Lung (tissue), 17 donors: ENCODE measurements at places on chromosomes 6 and 20. TPM values are rescaled to one million over a fixed set of nuclear protein-coding genes. Genes with fewer than 3 reads are reported as not detected.

- H3K36me3 ChIP-seq = no peaks in the 10 kb centered on the region
- H3K27me3 ChIP-seq = no peaks in the 10 kb centered on the region
- DNase-seq = no peak
- H3K27ac ChIP-seq = no peak overlapping the region
- H3K4me3 ChIP-seq = no peak overlapping the region
Observed at GRCh38 chr20:59808729-59809381, 124.6 kb downstream of the SYCP2 start.

DNA sequence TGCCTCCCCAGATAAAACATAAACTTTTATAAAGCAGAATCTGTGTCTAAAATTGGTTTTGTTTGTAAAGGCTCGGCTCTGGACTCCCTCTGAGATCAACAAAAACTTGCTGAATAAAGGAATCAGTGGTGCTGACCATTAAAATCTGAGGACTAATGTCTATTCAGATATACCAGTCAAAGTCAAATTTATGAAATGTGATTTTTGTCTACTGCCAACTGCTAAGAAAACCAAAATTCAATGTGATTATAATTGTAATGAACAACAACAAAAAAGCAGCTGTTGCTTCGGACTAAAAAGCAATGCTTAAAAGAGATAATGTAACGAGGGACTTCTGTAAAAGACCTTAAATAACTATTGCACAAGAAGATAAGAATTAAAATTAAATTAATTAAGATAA, 26.6 kb downstream of the PRKN start:
- H3K4me3 ChIP-seq = no peak overlapping the region
- no peak for DNase-seq
- H3K36me3 ChIP-seq = no peaks in the 10 kb centered on the region
- peaks cover 5% of the 10 kb centered on the region for H3K4me1 ChIP-seq

GRCh38 chr6:14598017-14598864, 480.7 kb downstream of the CD83 start:
- H3K4me1 ChIP-seq = no peaks in the 10 kb centered on the region
- no peak overlapping the region for H3K4me3 ChIP-seq
- no peak overlapping the region for H3K27ac ChIP-seq
- DNase-seq = no peak

- H3K36me3 ChIP-seq = no peaks in the 10 kb centered on the region
- no peak overlapping the region for H3K4me3 ChIP-seq
- no peaks in the 10 kb centered on the region for H3K27me3 ChIP-seq
- no peak overlapping the region for H3K27ac ChIP-seq
- H3K4me1 ChIP-seq = no peaks in the 10 kb centered on the region
Observed at GRCh38 chr20:35187584-35188190, 15.8 kb downstream of the PROCR start.

DNA sequence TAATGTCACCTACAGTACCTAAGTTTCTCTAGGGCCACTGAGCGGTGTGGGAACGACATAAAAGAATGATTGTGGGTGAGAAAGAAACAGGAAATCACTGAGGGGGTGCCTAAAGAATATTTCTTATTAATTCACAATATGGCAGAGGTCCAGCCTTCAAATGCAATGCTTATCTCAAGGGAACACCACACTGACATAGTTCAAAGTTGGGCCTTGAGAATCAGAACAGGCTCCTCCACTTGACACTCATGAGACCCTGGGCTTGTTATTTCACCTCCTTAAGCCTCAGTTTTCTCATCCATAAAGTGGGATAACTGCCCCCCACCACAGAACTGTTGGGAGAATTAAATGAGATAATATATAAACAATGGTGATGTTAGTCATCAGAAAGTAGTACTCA, 40.4 kb upstream of the ARHGAP18 start:
- H3K4me1 ChIP-seq = no peaks in the 10 kb centered on the region
- H3K4me3 ChIP-seq = no peak overlapping the region
- H3K36me3 ChIP-seq = no peaks in the 10 kb centered on the region
- DNase-seq = no peak

DNA sequence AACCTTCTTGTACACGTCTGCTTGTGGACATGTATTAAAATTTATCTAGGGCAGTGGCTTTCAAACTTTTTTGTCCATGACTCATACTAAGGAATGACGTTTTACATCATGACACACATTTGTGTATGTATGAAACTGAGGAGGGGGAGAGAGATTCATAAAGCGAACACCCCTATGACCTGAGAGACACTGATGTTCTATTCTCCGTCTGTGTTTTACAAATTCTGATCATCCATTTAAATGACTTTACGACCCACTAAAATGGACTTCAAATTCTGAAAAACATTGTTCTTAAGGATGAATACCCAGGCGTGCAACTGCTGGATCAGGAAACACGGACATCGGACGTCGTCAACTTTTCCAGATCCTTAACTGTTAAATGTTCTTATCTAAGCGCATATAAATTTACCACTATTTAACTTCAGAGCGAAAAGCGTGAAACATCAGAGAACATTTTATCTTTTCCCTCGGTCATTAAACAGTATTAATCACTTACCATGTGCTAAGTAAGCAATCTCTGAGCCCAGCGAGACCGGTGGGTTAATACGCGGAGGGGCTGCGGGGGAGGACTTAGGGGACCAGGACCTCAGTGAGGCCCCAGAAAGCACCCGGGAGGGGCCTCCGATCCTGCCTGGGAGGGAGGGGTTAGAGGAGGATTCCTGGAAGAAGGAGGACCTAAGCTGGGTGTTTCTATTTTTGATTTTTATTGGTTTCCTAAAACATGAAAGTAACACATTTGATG, 1.2 kb downstream of the PLAGL1 start:
- no peaks in the 10 kb centered on the region for H3K4me1 ChIP-seq
- H3K27ac ChIP-seq = peak overlapping the region; percentile 45
- peak; percentile 72 for DNase-seq
- H3K36me3 ChIP-seq = no peaks in the 10 kb centered on the region

- no peaks in the 10 kb centered on the region for H3K4me1 ChIP-seq
- peaks cover 16% of the 10 kb centered on the region for H3K36me3 ChIP-seq
- no peaks in the 10 kb centered on the region for H3K27me3 ChIP-seq
- H3K27ac ChIP-seq = no peak overlapping the region
- no peak for DNase-seq
Observed at GRCh38 chr6:125279961-125280360, 21.8 kb downstream of the HDDC2 start.

GRCh38 chr6:167238694-167239467, 52.2 kb upstream of the UNC93A start:
- H3K27me3 ChIP-seq = no peaks in the 10 kb centered on the region
- DNase-seq = no peak
- no peaks in the 10 kb centered on the region for H3K36me3 ChIP-seq
- no peak overlapping the region for H3K4me3 ChIP-seq

DNA sequence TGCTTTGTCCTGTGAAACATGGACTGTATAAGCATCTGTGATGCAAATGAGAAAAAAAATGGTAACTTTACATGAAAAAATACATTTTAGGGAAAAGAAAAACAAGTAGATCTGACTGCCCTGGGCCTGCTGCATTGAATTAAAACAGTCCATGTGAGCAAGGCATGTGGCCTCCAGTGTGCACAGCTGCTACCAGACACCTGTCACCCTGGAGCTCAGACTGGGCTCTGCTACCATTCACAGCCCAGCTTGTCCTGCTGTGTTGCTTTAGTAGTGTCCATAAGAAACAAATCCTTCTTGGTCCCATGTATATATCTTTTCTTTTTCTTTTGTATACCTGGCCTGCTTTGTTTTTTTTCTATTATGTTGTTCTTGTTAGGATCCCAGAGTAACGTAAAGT, 315.9 kb downstream of the NKAIN2 start:
- H3K27ac ChIP-seq = no peak overlapping the region
- DNase-seq = no peak
- H3K36me3 ChIP-seq = no peaks in the 10 kb centered on the region
- no peaks in the 10 kb centered on the region for H3K4me1 ChIP-seq
- no peak overlapping the region for H3K4me3 ChIP-seq
- no peaks in the 10 kb centered on the region for H3K27me3 ChIP-seq

GRCh38 chr6:111381123-111381522, 101.9 kb downstream of the REV3L start:
- no peak for DNase-seq
- H3K27ac ChIP-seq = no peak overlapping the region
- no peak overlapping the region for H3K4me3 ChIP-seq
- H3K36me3 ChIP-seq = peaks cover 41% of the 10 kb centered on the region

DNA sequence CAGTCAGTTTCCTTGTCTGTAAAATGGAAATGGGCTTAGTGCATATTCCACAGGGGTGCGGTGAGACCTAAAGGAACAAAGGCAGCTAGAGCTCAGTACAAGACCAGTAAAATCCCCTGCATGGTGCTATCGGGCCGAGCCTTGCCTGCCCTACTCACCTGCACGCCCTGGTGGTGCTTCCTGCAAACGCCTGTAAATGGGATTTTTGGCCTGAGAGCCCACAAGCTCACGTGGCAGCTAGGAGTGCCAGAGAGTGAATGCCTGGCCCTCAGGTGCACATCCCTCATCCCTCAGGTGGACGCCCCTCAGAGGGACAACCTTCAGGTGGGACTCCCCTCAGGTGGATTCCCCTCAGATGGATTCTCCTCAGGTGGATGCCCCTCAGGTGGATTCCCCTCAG, 48.0 kb upstream of the VSX1 start:
- no peak overlapping the region for H3K4me3 ChIP-seq
- DNase-seq = no peak
- no peaks in the 10 kb centered on the region for H3K4me1 ChIP-seq
- no peaks in the 10 kb centered on the region for H3K36me3 ChIP-seq
- H3K27me3 ChIP-seq = no peaks in the 10 kb centered on the region
- H3K27ac ChIP-seq = no peak overlapping the region

GRCh38 chr20:8124639-8125038, 7.4 kb upstream of the PLCB1 start:
- no peaks in the 10 kb centered on the region for H3K27me3 ChIP-seq
- H3K4me3 ChIP-seq = no peak overlapping the region
- no peak for DNase-seq
- no peaks in the 10 kb centered on the region for H3K36me3 ChIP-seq
- no peaks in the 10 kb centered on the region for H3K4me1 ChIP-seq
- H3K27ac ChIP-seq = no peak overlapping the region

GRCh38 chr20:39775110-39775509, 813.0 kb downstream of the DHX35 start:
- no peaks in the 10 kb centered on the region for H3K4me1 ChIP-seq
- H3K4me3 ChIP-seq = no peak overlapping the region
- no peak overlapping the region for H3K27ac ChIP-seq
- no peaks in the 10 kb centered on the region for H3K36me3 ChIP-seq

DNA sequence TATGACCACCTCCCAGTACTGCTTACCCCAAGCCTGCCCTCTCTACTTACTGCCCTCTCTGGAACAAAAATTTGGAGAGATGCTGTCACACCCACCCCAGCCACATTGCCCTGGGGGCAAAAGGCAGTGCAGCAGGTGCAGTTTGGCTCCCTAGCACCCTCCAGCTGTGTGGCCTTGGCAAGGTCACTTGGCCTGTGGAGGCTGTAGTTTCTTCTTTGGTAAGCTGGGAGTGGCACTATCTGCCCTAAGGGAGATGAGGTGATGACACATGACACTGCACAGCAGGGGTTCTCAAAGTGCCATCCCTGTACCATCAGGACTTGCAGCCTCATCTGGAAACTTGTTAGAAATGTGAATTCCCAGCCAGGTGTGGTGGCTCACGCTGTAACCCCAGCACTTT, 44.8 kb downstream of the TAF8 start:
- no peaks in the 10 kb centered on the region for H3K27me3 ChIP-seq
- peaks cover 6% of the 10 kb centered on the region for H3K4me1 ChIP-seq
- no peak overlapping the region for H3K4me3 ChIP-seq

- H3K36me3 ChIP-seq = no peaks in the 10 kb centered on the region
- H3K27me3 ChIP-seq = no peaks in the 10 kb centered on the region
- no peaks in the 10 kb centered on the region for H3K4me1 ChIP-seq
- H3K27ac ChIP-seq = no peak overlapping the region
- peak; percentile 68 for DNase-seq
Observed at GRCh38 chr6:125957845-125958244, 1.3 kb downstream of the HINT3 start.

DNA sequence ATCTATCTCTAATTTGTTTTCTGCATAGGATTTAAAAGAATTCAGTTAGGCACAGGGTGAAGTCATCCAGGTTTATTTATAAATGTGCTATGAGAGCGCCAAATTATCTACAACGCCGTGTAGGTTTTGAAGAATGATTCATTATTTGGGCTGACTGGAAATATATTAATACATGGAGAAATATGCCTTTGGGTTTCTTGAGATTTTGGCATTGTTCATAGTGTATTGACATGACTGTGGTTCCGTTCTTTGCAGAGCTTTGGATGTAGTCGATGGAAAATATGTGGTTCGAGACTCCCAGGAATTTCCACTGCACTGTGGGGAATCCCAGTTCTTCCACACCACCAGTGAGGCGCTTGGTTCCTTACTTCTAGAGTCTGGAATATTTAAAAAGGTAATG, 90.9 kb downstream of the CRYBG1 start:
- DNase-seq = no peak
- H3K4me3 ChIP-seq = no peak overlapping the region
- H3K27ac ChIP-seq = no peak overlapping the region
- no peaks in the 10 kb centered on the region for H3K4me1 ChIP-seq

DNA sequence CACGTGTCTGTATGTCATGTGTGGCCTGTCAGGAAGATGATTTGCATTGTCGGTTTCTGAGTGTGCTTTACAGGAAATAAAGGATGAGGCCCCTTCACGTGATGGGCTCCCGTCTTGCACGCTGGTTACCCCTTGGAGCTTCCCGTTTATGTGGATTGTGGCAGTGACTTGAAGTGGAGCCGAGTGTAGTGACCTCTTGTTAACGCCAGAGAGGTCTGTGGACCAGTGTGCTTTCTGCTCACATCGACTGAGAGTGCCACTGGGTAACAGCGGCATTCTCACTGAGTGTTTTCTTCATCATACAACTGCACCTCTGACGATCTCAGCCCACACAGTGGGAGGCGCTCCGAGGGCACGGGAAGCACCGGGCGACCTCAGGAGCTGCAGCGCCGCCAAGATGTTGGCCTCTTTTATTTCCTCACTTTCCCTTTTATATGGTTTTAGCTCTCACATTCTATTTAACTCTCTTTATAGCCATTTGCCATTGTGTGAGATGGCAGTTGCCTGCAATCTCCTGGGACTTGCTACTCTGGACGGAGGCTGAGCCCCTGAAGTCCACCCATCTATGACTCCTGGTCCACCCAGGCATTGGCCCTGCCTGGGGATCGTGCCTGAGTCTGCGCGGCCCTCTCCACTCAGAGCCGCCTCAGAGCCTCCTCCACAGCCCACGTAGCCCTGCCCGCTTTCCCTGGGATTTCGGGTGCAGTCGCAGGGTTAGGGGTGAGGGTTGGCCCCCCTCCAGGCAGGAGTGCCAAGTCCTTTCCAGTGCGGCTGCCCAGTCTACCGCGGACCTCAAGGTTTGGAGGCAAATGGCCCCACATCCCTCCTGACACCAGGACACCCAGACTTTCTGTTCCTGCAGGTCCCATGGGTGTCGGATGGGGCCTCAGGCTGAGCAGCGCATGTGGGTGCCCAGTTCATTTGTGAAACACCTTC, 238.9 kb downstream of the ERMARD start:
- DNase-seq = peak; percentile 21
- no peaks in the 10 kb centered on the region for H3K36me3 ChIP-seq
- H3K27me3 ChIP-seq = no peaks in the 10 kb centered on the region
- H3K4me3 ChIP-seq = no peak overlapping the region
- H3K27ac ChIP-seq = no peak overlapping the region

- H3K4me1 ChIP-seq = peaks cover 4% of the 10 kb centered on the region
- DNase-seq = no peak
- no peak overlapping the region for H3K27ac ChIP-seq
- H3K27me3 ChIP-seq = no peaks in the 10 kb centered on the region
- H3K4me3 ChIP-seq = no peak overlapping the region
- H3K36me3 ChIP-seq = no peaks in the 10 kb centered on the region
Observed at GRCh38 chr20:60097285-60097684, 139.1 kb downstream of the CDH26 start.

Gene LY6G5B
- total RNA-seq = 5.7 TPM

Gene SNX14
- 68.6 TPM for total RNA-seq

Gene UNC5CL
- total RNA-seq = 2.5 TPM
